ENCODE measurements at places on chromosomes 11 and 22.

GRCh38 chr11:119643212-119643875, 85.7 kb downstream of the NECTIN1 start:
- DNase-seq, result no peak

- DNase-seq, result no peak
These were observed 9.7 kb upstream of the TXNRD2 start for GRCh38 chr22:19951346-19951745.

DNA sequence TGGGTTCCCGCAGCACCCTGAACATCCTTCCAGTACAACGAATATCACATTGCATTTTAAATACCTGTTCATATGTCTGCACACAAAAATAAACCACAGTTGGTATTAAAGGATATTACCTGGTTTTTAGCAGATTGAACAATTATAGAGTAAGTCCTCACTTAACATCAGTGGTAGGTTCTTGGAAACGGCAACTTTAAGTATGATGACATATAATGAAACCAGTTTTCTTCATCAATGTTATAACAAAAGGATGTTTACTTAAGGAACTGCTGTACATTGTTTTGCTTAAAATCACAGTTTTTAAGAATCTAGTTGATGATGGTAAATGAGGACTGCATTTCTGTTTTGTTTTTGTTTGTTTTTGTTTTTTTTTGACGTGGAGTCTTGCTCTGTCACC, 28.0 kb downstream of the TRIM66 start:
- DNase-seq, result no peak

GRCh38 chr11:122202161-122202950, 86.3 kb upstream of the BLID start:
- no peak for DNase-seq

DNA sequence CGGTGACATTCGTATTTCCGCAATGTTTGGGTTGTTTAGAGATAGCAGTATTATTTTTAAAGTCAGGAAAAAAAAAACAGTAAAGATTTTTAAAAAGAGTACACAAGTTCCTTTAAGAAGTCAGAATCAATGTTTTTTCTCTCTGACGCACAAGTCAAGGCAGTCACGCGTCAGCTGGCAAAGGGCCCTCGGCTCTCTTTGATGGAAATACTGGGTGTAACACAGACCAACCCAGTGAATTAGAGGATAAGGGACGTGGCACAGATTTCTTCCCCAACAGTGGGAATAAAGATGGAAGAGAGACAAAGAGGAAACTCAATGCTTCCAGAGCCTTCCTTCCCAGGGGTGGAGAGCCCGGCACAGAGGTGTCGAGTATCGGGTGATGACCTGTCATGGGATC, 13.4 kb downstream of the ASCC2 start:
- no peak for DNase-seq

DNA sequence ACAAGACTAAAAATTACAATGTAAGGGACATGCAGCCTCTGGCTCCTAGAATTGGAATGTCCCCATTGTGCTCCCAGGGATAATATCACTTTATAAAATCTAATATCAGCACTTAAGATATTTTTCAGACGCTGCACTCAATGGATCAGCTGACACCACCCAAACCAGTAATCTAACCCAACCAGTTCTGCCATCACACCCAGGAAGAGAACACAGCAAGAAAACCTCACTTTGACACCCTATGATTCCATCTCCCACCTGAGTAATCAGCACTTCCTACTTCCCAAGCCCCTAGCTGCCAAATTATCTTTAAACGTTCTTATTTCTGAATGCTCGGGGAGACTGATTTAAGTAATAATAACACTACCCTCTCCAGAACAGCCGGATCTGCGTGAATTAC, 2.6 kb downstream of the CASP4 start:
- no peak for DNase-seq

GRCh38 chr22:17194213-17194612, 25.0 kb downstream of the ADA2 start:
- no peak for DNase-seq

GRCh38 chr11:130947481-130947880, 31.2 kb upstream of the SNX19 start:
- no peak for DNase-seq

DNA sequence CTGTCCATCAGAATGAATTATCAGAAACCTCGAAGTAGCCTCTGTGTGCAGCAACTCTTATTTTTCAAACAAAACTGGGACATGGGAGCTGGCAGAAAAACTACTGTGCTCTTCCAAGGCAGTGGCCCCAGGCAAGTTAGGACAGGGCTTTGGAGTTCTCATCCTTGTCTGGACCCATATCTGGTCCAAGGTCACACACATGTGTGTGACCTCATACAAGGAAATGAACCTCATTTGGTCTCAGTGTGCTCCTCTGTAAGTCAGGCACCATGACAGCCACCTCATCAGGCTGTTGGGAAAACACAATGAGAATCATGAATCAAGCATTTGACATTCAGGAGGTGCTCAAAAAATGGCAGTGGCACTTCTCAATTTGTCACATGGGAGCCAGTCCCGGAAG, 25.8 kb downstream of the LARGE1 start:
- no peak for DNase-seq

GRCh38 chr11:44127130-44127529, 31.7 kb downstream of the EXT2 start:
- DNase-seq, result no peak

- no peak for DNase-seq
These were observed 2.0 kb downstream of the NTM start for GRCh38 chr11:131372234-131372962.

- no peak for DNase-seq
These were observed 1.2 kb upstream of the TNFRSF13C start for GRCh38 chr22:41927813-41928212.

Data from effector memory CD4-positive, alpha-beta T cell (primary cell).